ENCODE measurements at places on chromosomes 3 and 15.
A peak's percentile ranks its signal among the peaks of the same experiment; 100 is the strongest.

- no peak for DNase-seq
These were observed 8.8 kb downstream of the TMEM40 start for GRCh38 chr3:12750223-12750622.

DNA sequence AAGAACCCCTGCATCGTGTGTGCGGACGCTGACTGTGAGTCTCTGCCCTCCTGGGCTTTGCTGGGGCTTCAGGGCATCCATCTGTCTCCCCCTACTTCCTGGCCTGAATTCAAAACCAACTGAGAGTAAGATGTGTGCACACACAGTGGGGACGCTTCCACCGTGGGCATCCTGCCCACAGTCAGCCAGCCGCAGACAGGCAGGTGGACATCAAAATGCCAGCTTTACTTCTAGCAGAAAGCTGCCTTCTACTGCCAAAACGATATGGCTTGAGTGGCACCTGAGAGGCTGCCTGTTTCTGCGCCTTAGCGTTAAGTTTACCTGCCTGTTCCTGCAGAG is 18.5 kb downstream of the ALDH1A3 start:
- no peak for DNase-seq

- peak; percentile 76 for DNase-seq
These were observed 1.0 kb downstream of the ANP32A start for GRCh38 chr15:68819495-68820294.

DNA sequence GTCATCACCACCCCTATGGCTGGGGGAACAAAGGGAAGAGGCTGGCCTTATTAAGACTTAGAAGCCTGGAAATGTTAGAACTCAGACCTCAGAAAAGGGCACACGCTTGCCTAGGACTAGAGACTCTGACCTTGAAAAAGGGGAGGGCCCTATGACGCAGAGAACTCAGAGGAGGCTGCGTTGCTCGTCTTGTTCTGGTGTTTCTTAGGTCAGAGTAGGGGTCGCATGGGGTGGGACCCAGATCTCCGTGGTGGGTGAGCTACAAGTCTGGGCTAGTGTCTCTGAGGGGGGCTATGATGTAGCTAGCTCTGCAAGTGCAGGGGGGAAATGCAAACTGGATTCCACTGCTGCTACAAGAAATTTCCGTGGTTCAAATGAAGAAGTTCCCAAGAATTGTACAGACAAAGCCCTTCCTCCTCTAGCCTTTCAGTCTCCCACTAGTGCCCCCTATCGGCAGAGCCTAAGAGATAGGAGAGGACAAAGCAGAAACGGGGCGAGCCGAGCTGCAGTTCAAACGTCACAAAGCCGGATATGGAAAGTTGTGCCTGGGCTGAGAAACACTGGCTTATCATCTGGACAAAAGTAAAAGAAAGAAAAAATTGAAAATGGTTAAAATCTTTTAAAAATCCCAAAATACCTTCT is 392.9 kb upstream of the ROBO2 start:
- DNase-seq, result no peak

DNA sequence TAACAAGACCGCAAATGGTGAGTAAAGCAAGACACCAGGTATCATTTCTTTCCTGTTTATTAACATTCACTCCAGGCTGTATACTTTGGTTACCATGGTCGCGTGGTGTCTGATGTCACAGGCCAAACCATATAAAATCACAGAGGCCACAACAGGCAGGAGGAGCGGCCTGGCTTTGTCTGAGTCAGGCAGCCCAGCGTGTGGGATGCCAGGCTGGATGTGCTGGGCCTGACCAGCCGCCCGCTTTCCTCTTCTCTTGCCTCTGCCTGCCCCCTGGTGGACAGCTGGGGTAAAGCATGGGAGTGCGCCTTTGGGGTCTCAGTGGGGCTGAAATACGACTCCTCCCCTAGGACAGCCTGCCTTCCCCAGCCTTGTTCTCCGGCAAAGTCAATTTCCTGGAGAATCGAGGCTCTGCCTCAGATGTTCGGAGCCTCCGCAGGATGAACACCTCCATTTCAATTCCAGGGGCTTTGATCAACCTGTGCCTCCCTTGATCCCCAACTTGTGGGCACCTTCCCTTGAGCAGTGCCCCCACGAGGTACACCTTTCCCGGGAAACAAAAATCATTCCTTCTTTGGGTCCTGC is 78.2 kb downstream of the CCNL1 start:
- peak; percentile 93 for DNase-seq

GRCh38 chr3:161038725-161039124 is 66.4 kb downstream of the B3GALNT1 start:
- DNase-seq, result no peak

DNA sequence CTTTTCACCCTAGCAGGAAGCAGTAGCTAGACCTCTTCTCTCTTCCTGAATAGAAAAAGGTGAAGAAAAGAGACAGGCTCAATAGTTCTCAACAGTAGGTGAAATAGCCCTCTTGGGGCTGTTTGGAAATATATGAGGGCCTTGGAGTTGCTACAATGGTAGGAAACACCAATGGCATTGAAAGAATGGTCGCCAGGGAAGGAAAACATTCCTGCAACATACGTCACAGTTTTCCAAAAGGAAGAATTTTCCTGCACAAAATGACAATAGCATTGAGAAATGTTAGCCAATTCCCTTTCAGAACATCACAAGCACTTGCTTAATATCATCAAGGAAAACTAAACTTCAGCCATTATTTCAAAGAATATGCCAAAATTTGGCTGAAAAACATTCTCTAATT is 484.5 kb downstream of the IGSF11 start:
- no peak for DNase-seq

DNA sequence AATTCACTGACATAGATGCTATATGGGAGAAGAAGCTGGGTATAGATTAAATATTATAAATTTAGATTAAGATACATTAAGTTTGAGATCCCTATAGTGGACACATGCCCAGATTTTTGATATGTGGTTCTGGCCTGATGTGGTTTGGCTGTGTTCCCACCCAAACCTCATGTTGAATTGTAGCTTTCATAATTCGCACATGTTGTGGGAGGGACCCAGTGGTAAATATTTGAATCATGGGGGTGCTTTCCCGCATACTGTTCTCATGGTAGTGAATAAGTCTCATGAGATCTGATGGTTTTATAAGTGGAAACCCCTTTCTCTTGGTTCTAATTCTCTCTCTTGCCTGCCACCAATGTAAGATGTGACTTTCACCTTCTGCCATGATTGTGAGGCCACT is 189.4 kb upstream of the CD96 start:
- no peak for DNase-seq

GRCh38 chr15:47742334-47742733 is 25.0 kb downstream of the SEMA6D start:
- DNase-seq, result no peak

DNA sequence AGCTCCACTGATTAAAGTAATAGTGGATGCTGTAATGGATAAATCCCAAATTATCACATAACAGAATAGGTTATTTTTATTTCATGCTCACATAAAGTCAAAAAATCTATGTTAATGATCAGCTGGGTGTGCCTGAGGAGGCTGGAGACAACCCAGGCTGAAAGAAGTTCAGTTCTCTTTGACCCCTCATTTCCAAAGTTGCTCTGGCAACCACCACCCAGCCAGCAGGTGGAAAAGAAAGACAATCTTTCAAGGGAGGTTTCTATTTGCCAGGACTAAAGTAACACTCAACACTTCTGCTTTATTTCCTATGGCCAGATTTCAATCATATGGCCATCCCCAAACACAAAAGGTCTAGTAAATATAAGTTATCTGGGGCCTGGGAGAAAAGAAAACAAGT is 48.8 kb upstream of the ANKRD28 start:
- no peak for DNase-seq

GRCh38 chr3:21835264-21835663 is 84.3 kb upstream of the ZNF385D start:
- no peak for DNase-seq

- no peak for DNase-seq
These were observed 110.9 kb downstream of the BDH1 start for GRCh38 chr3:197444793-197445379.

GRCh38 chr3:188154809-188155574 is 1.0 kb downstream of the LPP start:
- no peak for DNase-seq

- no peak for DNase-seq
These were observed 658.3 kb downstream of the TUSC7 start for GRCh38 chr3:117367861-117368260.

- DNase-seq, result no peak
These were observed 500.6 kb downstream of the SI start for GRCh38 chr3:164577667-164578210.

DNA sequence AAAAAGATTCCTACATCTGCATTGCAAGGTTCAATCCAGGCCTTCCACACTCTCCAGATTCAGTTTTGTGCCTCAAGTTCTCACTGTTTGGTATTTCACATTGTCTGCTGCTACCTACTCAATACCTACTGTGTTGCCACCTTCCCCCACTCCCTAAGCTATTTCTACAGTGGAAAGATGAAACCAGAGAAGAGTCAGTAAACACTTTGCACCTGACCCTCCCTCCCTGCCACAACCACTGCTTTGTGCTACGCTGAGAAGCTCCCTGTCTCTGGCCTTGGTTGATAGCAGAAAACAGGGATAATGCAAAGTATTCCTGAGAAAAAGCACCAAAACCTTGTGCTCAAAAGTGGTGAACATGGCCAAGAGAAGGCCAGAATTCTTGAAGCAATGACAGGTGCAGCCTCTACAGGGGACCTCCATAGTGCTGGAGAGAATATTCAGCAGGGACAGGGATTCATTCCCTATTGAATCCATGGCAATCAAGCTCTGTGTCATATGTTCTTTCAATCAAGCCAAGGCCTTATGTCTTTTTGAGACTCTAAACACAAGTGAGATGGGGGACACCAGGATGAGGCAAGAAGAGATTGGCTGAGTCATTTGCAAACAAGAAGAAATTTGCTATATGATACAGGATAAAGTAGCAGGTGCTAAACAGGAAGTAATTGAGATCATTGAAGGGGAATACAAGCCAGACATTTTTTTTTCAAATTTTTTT is 83.5 kb upstream of the LIPC start:
- DNase-seq, result no peak

DNA sequence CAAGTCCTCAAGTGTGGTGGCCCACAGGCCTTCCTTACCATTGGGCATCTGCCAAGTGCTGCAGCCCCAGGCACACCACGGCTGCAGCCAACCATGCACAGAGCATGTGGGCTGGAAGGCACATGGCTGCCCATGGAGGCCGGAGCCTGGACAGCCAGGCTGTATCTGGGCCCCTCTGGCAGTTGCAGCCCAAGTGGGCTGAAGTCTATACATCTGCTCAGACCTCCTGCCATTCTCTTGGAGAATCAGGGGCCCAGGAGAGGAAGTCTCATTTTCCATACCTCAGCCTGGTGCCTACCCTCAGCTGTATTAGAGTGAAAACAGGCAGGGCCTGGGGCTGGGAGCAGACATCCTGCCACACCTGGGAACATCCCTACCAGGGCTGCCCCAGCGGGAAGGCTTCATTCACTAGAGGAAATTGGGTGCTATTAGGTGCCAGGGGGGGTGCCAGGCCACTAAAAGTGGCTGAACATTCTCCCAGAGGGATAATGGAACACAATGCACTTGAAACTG is 48.0 kb upstream of the SLCO2A1 start:
- no peak for DNase-seq

DNA sequence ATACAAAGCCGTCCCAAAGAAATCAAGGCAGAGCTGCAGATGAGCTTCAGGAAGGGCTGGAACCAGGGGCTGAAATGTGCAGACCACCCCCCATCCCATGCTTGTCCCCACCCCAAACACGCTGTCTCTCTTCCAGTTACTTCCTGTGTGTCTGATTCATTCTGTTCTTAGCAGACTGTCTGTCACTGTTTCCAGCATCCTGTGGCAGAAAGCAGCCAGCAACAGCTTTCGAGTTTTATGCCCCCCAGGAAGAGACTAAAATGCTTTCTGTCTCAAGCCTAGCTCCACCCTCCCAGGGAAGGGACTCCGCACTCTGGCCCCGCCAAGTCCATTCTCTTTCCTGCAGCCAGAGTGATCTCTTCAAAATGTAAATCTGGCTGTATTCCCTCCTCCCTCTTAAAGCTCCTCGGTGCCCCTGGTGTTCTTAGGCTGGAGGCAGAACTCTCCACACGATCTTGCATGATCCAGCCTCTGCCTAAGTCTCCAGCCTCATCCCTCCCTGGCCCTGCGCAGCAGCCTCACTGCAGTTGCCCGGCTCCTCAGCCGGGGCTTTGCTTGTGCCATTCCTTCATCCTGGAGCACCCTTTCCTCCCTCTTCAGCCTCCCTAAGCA is 41.5 kb downstream of the HRH1 start:
- peak; percentile 53 for DNase-seq

GRCh38 chr3:29171043-29171990 is 109.6 kb upstream of the RBMS3 start:
- no peak for DNase-seq

Data from activated T-cell treated with anti-CD3 and anti-CD28 coated beads, Interleukin-2, amount 50 U/mL, for 48 hours (primary cell).